ENCODE measurements at places on chromosomes 13 and 19.

DNA sequence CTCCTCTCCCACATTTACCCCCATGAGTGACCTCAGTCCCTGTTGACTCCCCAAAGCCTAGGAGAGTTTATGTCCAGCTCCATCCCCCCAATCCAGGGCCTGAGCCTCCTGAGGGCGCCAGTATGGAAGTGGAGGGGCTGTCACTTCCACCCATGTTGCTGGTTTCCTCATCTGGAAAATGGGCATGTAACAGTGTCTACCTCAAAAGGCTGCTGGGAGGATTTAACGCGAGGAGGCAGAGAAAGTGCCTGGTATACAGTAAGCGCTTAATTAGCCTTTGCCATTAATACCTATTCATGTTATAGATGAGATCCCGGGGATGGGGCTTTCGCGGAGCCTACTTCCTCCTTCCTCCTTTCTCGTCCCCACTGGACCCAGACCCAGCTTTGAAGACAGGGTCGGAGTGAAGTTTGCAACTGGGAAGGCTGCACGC is 476 bp downstream of the TYK2 start:
- no peak for DNase-seq

GRCh38 chr13:42334329-42334706 is 62.4 kb downstream of the AKAP11 start:
- no peak for DNase-seq

- no peak for DNase-seq
Observed at GRCh38 chr19:29752450-29753025, 37.5 kb upstream of the C19orf12 start.

GRCh38 chr19:34237939-34238338 is 16.4 kb upstream of the GARRE1 start:
- DNase-seq = no peak

- DNase-seq = no peak
Observed at GRCh38 chr19:38013913-38014580, 107.0 kb downstream of the SIPA1L3 start.

DNA sequence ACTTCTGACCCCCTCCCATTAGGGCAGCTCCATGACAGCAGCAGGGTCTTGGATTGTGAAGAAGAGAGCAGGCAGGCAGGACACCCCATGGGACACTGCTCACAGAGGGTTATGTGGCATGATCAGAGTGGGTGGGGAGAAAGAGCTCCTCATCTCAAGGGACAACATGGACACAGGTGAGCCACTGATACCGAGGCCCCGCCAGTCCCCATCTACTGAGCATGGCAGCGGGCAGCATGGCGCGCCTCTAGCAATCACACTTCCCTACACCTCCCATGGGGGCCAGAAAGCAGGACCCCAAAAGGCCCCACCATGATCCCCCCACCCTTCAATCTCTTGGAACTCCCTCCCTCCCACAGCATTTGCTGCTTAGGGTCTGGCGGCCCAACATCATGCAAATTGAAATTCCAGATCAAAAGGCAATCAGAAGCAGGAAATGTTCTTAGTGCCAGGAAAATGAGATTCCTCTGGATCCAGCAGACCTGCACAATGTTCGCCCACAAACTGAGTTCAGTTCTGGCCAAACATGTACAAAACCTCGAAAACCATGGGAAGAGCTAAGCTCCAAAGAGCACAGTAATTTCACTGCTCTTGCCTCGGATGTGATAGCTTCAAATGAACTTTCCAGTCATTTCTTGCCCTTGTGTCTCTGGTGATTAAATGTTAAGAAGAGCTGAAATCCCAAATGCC is 14.8 kb downstream of the DOCK9 start:
- no peak for DNase-seq

DNA sequence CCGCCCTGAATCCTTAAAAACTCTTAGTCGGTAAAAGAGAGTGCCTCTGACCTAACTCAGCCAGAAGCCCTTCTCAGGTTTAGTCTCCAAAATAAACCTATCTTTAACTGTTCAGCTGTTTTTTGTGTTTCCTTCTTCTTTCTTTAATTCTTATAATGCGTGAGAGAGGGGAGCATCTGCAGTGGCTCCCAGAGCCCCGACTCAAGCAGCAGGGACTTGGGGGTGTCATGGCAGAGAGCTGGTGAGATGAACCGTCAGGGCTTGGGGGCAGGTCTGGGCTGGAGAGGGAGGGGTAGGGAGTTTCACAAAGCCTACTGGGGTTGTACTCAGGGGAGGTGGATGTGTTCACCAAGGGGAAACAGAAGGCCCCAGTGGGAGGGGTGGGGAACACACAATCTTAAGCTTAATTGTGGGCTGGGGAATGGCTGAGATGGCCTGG is 16.8 kb upstream of the SIGLEC6 start:
- no peak for DNase-seq

Measured in CMK (cell line).